ENCODE measurements at places on chromosomes 13 and 19.

- DNase-seq: no peak
Measured at GRCh38 chr13:92575777-92576176, 650.8 kb upstream of the GPC6 start.

GRCh38 chr19:40438284-40438683 lies 5.9 kb downstream of the SERTAD3 start:
- DNase-seq: no peak

- peak; percentile 49 for DNase-seq
Measured at GRCh38 chr19:18700501-18701249, 17.2 kb downstream of the CRTC1 start.

DNA sequence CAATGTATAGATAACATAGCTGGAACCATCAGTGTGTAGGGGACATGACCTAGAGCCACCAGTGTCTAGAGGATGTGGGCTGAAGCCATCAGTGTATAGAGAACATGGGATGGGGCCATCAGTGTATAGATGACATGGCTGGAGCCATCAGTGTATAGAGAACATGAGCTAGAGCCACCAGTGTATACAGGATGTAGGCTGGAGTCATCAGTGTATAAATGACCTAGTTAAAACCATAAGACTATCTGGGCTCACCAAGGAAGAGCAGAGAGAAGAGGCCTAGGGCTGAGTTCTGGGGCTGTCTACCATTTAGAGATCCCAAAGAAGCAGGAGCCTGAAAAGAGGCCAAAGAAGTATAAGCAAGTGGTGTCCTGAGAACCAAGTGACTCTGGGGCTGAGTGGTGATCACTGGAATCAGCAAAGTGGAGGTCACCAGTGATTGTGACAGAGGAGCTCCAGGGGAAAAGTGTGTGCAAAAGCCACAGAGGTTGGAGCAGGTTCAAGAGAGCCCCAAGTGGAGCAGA lies 41.0 kb downstream of the RFX2 start:
- no peak for DNase-seq

GRCh38 chr19:28021259-28022185 lies 1191.4 kb downstream of the UQCRFS1 start:
- no peak for DNase-seq

- no peak for DNase-seq
Measured at GRCh38 chr19:44939668-44940067, 2.4 kb upstream of the APOC4 start.

DNA sequence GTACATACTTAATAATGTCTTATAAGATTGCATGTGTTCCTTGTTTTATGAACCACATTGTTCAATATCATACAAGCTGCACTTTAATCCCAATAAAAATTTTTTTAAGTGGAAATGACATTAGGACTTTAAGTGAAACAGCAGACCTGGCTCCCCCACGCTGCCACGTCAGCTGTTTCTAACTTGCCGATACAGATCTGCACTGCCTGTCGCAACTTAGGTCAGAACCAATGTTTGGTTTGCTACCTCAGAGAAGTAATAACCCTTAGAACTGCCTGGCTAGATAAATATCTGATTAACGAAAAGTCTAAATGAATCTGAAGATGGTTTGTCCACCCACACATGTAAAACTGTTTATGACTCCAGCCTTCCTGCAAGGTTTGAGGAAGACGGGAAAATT lies 327.5 kb upstream of the DACH1 start:
- DNase-seq: no peak

DNA sequence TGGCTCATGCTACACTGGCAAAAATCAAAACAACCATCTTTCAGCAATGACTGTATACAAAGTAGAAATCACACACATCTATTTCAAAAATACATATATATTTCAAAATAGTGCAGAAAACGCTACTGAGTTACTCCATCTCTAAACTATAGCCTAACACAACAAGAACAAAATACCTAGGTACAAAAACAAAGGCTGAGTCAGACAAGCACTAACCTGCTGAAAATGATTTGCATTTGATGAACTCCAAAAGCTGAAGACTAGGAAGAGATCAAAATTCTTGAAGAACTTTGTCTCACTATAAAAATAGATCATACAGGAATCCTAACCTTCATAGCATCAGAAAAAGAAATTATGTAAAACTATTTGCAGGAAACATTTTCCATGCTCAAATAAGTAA lies 381.6 kb downstream of the EFNB2 start:
- no peak for DNase-seq

GRCh38 chr19:55032170-55032800 lies 5.8 kb downstream of the GP6 start:
- DNase-seq: no peak

DNA sequence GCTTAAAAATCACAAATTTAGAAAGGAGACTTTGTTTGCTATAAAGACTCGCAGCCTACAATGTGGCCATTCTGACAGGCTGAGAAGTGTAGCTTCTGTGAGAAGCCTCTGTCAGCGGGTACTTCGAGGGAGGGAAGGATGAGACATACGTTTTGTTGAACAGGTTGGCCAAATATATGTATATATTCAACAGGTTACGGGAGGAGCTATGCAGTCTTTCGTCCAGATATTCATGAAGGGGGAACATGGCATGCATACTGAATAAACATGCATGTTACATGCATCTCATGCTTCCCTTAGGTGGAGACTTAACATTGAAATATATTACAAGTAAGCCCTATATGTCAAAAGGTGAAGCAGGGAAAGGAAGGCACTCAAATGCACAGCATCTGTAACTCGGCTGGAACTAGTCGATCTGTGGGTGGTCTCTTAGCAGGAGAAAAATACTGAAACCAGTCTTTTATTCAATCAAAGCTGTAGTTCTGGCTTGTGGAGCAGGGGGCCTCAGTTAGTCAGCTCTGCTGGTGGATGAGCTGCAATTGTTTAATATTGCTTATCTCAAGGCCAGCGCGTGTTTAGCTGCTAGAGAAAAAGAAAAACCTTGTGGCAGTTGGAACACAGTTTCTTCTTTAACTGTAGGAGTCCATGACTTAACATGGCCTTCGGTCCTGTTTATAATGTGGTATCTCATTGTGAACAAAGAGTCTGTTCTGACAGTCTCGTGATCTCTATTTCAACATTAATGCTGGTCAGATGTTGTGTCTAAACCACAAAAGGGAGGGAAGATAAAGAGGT lies 94.3 kb downstream of the FAM216B start:
- peak; percentile 72 for DNase-seq

- peak; percentile 38 for DNase-seq
Measured at GRCh38 chr19:34120846-34121639, 51.3 kb upstream of the LSM14A start.

DNA sequence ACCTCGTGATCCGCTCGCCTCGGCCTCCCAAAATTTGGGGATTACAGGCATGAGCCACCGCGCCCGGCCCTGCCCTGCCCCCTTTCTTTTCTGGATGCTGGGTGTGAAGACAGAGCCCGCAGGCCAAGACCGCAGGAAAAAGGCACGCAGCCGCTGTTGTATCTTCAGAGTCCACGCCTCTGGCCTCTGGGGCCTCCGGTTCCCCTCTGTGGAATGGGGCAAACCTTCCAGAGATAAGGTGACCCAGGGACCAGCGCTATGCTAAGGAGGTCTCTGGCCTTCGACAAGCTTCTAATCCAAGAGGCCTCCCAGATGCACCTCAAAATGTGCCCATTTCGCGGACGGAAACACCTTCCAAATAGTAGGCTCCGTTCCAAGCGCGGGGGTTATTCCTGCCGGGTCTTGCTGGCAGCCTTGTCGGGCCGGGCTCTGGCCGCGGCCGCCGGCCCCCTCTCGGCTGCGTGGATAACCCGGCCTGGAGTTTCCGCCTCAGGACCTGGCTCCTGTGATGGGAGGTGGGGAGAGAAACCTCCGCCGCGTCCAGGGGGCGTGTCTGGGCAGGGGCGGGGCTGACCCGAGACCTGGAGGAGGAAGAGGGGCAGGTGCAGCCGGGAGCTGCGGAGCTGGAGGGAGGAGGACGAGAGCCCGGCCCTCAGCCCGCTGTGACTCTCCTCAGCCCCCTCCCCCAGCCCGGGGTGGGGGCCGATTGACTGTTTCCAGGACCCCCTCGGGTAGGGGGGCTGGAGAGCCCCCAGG lies 13.1 kb downstream of the TJP3 start:
- DNase-seq: peak; percentile 71

- DNase-seq: no peak
Measured at GRCh38 chr13:79861731-79862130, 380.8 kb downstream of the NDFIP2 start.

GRCh38 chr13:94984958-94985357 lies 272.6 kb upstream of the SOX21 start:
- no peak for DNase-seq

- no peak for DNase-seq
Measured at GRCh38 chr19:8700956-8701355, 2.4 kb upstream of the ACTL9 start.

DNA sequence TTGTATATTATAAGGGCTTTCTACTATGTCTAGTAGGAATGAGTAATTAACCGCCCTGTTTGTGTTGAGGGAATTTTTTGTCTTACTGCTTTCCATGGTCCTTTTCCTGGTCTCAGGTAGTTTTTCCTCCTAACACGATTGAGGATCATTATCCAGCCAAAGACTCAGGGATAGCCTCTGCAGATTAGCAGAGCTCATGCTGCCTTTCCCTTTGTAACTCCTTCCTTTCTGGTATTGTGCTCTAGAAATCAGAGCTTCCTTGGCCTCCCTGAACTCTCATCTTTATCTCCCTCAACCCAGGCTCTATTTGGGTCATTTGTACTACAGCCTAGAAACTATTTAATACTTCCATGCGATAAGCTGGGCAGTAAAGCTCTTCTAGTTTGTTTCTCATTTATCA lies 142.1 kb downstream of the PDS5B start:
- DNase-seq: no peak

GRCh38 chr19:1287354-1288225 lies 1.9 kb downstream of the EFNA2 start:
- no peak for DNase-seq

DNA sequence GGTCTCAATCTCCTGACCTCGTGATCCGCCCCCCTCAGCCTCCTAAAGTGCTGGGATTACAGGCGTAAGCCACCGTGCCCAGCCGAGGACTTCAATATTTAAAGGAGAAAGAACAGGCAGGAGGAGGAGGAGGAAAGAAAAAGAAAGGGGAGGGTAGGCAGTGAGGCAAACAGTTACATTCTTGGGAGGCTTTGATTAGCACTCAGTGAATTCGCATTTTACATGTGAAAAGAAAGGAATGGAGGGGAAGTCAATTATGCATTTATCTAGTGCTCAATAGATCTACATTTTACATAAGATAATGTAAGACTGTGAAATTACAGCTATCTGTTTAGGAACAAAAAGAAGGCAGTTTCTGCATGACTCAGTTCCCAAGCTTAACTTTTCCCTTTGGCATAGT lies 30.9 kb upstream of the CXCL17 start:
- no peak for DNase-seq

- no peak for DNase-seq
Measured at GRCh38 chr19:18840288-18841267, 8.8 kb downstream of the UPF1 start.

- DNase-seq: no peak
Measured at GRCh38 chr13:25351404-25351803, 20.4 kb upstream of the ATP8A2 start.

DNA sequence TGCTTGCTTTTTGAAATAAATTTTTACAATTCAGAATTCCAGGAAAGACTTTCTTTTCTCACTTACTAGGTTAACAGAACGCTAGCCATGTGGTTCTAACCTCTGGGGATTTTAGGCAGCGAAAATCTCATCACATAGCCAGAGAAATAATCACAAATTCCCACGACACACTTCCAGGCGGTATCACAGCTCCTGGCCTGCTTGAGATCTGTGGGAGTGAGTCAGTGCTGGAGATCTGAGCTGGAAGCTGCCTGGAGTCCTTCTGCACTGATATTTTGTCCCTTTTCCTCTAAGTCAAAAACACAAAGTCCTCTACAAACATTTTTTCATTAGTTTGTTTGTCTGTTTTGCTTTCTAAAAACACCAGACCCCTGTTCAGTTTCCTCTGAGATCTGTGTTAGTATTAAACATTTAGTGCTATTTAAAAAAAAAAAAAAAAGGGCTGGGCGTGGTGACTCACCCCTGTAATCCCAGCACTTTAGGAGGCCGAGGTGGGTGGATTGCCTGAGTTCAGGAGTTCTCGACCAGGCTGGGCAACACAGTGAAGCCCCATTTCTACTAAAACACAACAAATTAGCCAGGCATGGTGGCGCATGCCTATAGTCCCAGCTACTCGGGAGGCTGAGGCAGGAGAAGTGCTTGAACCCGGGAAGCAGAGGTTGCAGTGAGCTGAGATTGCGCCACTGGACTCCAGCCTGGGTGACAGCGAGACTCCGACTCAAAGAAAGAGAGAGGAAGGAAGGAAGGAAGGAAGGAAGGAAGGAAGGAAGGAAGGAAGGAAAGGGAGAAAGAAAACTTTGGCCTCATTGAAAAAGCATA lies 12.2 kb upstream of the UBE2L5 start:
- peak; percentile 80 for DNase-seq

- DNase-seq: peak; percentile 57
Measured at GRCh38 chr19:16628984-16629691, 1.1 kb upstream of the MED26 start.

GRCh38 chr19:889662-890295 lies 3.2 kb downstream of the MED16 start:
- DNase-seq: no peak

GRCh38 chr13:35927567-35928021 lies 203.6 kb downstream of the DCLK1 start:
- peak; percentile 62 for DNase-seq

- DNase-seq: no peak
Measured at GRCh38 chr13:24625331-24625731, 54.9 kb upstream of the ATP12A start.

GRCh38 chr19:35000647-35001501 lies 751 bp downstream of the GRAMD1A start:
- peak; percentile 38 for DNase-seq

- DNase-seq: peak; percentile 31
Measured at GRCh38 chr19:7450243-7451223, 38.3 kb downstream of the PEX11G start.

DNA sequence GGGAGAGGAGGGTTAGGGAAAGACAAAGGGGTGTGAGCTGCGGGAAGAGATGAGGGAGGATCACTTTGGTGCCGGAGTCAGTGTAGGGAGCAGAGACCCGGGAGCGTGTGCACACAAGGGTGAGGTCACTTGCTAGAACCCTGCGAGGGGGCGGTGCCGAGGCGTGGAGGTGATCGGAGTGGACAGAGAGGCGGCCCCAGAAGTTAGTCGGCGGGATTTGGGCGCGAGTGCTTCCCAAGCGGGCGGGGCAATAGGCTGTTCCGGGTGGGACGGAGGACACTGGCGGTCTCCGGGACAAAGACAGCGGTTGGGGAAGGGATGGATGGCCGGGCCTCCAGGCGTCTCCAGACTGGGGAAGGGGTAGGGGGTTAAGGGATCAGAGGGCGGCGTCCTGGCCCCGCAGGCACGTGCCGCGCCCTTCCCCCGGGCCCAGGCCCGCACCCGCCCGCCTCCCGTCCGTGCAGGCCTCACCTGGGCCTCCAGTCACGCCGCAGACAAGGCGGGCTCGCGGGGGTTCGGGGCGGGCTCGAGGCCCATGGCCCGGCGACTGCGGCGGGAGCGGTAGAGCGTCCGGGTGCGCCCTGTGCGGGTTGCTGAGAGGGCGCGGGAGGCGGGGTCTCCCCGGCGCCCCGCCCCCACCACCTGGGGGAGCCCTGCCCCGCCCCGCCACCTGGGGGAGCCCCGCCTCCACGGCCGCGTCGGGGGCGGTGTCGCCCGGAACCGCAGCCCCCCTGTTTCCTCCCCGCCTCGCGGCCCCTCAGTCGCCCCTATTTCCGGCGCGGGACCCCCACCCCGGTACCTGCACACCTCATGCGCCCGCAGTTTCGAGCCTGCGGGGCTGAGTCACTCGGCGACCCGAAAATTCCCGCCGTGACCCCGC lies at the start of gene LPAR2:
LPAR2 (minus strand) TSS at position 600 of the 880 bp plus-strand sequence. CDS start 945 bp downstream, outside the sequence.
- peak; percentile 9 for DNase-seq

All from fibroblast of skin of abdomen (primary cell).